Nucleus accumbens (tissue), 56 donors: ENCODE measurements at places on chromosomes 16 and 17.

DNA sequence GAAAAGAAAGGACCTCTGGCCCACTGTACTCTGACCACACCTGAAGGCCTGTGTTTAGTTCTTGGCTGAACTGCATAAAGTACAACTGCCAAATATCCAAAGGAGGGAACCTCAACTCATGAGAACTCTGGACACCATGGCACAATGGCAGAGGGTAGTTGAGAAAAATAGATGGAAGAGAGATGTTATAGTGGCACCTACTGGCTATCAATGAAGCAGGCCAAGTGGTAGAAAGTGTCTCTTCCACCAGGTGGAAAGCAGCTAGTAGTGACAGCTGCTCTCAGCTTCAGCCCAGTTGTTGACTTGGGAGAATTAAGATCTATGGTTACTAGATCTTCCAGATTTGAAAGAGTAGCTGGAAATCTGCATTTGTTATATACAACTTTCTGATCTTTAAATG is 3.2 kb downstream of the MED31 start:
- no peak for DNase-seq

DNA sequence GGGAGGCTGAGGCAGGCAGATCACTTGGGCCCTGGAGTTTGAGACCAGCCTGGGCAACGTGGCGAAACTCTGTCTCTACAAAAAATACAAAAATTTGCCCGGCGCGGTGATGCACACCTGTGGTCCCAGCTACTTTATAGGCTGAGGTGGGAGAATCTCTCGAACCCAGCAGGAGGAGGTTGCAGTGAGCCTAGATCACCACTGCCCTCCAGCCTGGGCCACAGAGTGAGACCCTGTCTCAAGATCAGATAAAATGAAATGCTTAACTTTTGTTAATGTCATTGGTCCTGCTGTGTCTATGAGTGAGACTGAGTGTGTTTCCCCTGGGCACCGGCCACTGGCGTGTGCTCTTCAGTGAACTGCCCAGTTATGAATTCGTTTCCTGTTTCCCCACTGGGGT is 10.5 kb downstream of the FAM234A start:
- no peak for DNase-seq

GRCh38 chr16:74500907-74501306 is 79.6 kb upstream of the CLEC18B start:
- DNase-seq: peak; percentile 3

DNA sequence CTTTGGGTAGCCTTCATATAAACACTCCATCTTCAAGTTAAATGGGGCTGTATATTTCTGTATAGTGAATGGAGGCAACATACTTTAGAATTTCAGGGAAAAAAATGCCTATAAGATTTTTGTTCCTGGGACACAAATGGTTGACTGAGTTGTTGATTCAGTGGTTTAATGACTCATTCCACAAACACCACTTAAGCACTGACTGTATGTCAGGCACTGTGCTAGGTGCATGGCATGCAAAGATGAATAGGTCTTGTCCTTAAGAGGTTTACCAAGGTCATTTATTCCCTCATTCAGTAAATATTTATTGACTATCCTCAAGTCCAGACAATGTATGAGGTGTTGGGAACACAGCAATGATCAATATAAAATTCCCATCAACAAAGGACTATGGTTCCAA is 417.1 kb downstream of the CA10 start:
- no peak for DNase-seq

- DNase-seq: no peak
Observed at GRCh38 chr17:78383725-78384471, 5.4 kb downstream of the PGS1 start.

DNA sequence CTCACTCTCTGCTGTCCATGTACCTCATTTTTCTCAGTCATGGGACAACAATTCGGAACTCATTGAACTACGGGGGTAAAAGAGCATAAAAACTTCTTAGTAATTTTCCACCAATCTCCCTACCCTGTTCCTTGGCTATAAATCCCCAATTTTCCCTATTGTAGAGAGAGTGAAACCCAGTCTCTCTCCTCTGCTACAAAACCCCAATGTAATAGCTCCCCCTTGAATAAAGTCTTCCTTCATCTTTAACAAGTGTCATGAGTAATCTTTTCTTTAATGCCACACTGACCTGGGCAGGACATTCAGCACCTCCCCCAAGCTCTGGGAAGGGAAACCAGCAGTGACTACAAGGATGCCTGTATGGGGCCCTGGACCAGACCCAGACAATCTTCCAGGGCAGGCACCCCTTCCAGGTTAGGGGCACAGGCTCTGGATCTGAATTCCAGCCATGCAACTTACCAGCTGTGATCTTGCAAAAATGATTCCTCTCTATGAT is 10.2 kb upstream of the EIF1 start:
- DNase-seq: no peak

DNA sequence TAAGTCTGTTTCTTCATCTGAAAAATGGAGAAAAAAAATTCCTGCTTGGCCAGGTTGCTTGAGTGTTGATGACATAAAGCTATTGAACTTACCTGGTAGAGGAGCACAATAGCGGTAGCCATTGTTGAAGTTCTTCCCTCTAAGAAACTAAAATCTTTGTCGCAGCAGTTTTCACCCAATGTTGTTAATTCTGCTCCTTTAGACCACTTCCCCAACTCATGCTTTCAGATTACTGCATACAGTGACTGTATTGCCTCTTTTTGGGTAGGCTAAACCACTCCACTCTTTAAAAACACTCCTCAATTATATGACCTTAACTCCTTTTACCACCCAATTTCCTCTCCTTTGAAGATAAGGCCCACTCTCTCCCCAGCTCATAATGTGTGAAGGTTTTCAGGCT is 35.7 kb upstream of the CCL2 start:
- DNase-seq: no peak

DNA sequence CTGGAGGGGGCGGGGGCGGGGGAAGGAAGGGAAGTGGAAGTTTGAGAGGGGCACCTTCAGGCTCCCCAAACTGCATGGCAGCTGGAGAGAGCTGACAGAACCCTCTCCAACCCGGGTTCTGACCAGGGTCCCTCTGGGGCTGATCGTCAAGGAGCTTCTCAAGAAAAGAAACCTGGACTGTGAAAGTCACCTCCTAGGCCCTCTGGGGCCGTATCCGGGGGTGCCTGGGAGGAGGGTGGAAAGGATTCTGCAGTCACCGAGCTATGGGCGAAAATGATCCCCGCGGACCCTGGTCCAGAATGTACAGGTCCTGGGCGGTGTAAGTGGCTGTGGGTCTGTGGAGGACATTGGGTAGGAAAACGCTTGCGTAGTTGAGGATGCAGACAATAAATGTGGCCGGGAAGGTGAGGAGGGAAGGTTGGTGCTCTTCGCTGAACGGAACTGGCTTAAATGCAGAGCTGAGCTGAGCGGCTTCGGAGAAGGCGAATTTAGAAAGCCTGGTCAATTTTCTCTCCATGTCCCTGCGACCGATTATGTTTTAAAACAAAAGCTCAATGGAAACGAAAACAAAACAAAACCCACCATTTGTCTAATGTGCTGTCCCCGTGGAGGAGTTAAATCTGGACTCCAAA is 3.6 kb upstream of the LHX1 start:
- no peak for DNase-seq

- DNase-seq: no peak
Observed at GRCh38 chr16:81283044-81283443, 31.7 kb upstream of the GAN start.
